ENCODE measurements at places on chromosomes 16 and 17. TPM values are rescaled to one million over a fixed set of nuclear protein-coding genes. Genes with fewer than 3 reads are reported as not detected.
A peak's percentile ranks its signal among the peaks of the same experiment; 100 is the strongest.

GRCh38 chr16:11072420-11073153, 128.2 kb downstream of the CLEC16A start:
- DNase-seq = no peak

DNA sequence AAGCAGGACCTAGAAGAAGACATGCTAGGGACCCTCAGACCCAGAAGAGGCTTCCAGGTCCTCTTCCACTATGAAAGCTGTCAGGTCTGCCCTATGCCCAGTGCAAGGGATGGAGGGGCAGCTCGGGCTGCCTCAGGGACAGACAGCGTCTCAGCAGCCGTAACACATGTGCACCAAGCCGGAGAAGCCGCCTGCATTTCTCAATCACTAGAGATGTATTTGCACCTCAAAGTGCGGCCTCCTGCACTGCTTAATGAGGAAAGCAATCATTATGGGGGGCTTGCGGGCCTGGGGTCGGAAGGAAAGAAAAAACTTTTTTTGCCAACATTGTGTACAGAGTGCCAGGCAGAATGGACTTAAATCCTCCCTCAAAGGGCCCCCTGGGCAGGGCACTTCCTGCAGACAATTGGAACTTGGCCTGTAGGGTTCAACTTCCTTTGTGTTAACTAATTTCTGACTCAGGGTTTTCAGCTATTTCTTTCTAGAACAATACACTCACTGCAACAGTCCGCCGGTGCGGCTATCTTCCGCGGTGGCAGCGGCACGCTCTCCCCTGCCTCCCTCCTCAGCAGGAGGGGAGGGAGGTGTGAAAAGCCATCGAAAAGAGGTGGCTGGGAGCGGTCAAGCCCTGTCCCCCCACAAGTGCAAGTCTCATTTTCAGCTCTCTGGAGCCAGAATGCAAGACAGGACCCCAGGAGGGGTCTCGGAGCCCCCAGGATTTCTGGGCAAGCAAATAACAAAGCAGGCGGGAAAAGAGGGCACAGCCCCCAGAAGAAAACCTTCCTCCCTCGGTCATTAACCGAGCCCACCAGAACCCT, 101.2 kb downstream of the ZNF423 start:
- DNase-seq = no peak

Gene TGFB1I1
- total RNA-seq = 1.3 TPM

- no peak for DNase-seq
Observed at GRCh38 chr17:57356719-57357391, 100.5 kb downstream of the MSI2 start.

GRCh38 chr17:75856062-75856756, 1.1 kb upstream of the WBP2 start:
- DNase-seq = no peak

Gene KRTAP1-5
- total RNA-seq = not detected

Gene GGA3
- 80.9 TPM for total RNA-seq

GRCh38 chr16:82788919-82789318, 162.2 kb downstream of the CDH13 start:
- DNase-seq = no peak

- no peak for DNase-seq
Observed at GRCh38 chr17:36864827-36865430, 72.3 kb upstream of the LHX1 start.

Gene MMP25
- 5.2 TPM for total RNA-seq

GRCh38 chr17:76271669-76272540, 6.8 kb downstream of the UBALD2 start:
- DNase-seq = peak; percentile 90

Gene MYH2
- total RNA-seq = not detected

Gene WDR59
- total RNA-seq = 100 TPM

Gene ABI3
- total RNA-seq = 32.4 TPM

GRCh38 chr16:46911038-46911437, 26.9 kb downstream of the GPT2 start:
- DNase-seq = no peak

GRCh38 chr17:73478334-73478733, 165.9 kb downstream of the SDK2 start:
- DNase-seq = no peak

DNA sequence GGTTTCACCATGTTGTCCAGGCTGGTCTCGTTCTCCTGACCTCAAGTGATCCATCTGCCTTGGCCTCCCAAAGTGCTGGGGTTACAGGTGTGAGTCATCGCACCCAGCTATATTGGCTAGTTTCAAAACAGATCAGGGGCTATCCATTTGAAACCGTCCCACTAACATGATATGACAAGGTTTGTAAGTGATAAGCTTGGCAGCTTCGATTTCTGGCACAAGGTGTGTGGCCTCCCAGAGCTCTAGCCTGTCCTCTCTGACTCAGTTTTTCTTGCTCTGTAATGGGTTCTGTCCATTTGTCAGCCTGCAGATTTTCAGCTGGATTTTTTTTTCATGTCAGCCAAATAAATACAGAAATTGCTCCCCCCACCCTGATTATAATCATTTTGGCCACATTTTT, 31.8 kb upstream of the TENT4B start:
- DNase-seq = peak; percentile 51

Gene ZNF750
- total RNA-seq = not detected

DNA sequence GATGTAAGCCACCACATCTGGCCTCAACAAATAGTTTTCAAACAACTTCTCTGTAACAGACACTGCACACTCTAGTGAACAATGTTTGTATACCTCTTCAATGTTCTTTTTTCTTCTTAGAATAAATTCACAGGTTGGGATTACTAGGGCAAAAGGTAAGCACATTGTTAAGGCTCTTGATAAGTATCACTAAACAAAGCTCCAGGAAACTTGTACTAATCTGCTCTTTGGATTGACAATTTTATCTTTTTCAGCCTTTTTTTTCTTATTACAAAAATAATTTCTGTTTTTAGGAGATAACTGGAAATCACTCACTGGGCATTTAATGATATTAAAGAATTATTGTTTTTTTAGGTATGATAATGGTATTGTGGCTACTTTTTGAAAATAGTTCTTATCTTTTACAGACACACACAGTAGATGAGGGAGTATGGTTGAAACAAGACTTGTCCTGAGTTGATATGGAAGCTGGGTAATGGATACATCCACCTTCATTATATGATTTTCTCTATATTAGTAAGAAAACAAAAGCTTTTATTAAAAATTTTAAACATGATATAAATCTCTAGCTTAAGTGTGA, 7.7 kb upstream of the MPRIP start:
- no peak for DNase-seq

Gene KCNG4
- total RNA-seq = not detected

- no peak for DNase-seq
Observed at GRCh38 chr17:27965224-27965623, 72.1 kb upstream of the LYRM9 start.

Gene RPAIN
- total RNA-seq = 65.0 TPM

Gene CCR7
- total RNA-seq = 371 TPM

Gene CACNG5
- not detected for total RNA-seq

Gene PERCC1
- total RNA-seq = 0.81 TPM

DNA sequence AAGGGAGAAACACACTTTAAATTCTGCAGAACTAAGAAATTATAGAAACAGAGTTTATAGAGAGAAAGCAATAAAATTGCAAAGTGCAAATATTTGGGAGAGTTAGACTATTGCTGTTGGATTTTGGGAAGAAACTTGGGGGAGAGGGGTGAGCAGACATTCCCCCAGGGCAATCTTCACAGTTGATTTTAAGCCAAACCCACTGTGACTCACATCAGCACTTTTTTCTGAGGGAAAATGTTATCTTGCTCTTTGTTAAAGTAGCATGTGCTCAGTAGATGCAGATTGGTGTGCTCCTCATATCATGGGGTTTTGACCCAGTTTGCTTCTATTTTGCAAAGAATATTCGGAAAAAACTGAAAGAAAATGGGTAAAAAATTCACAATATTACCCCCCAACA, 367.6 kb downstream of the CDH11 start:
- DNase-seq = no peak

Gene KCNH6
- not detected for total RNA-seq

DNA sequence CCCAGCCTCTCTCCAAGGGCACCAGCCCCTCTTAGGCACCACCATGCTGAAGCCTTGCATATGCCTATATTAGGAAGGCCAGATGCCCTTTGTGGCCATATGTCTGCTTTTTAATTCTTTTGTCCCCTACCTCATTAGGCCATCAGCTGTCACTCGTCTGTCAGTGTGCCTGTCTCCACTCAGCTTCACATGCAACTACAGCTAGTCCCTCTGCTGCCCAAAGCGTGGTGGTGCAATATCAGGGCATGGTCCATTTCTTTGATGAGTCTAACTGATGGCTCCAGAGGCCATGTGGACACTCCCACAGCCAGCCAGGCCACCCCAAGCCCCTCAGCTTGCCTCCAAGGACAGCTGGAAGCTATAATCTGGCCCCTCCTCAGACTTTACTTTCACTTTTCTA, 36.3 kb downstream of the MYO18A start:
- DNase-seq = peak; percentile 20

Gene HOXB6
- 0.51 TPM for total RNA-seq

DNA sequence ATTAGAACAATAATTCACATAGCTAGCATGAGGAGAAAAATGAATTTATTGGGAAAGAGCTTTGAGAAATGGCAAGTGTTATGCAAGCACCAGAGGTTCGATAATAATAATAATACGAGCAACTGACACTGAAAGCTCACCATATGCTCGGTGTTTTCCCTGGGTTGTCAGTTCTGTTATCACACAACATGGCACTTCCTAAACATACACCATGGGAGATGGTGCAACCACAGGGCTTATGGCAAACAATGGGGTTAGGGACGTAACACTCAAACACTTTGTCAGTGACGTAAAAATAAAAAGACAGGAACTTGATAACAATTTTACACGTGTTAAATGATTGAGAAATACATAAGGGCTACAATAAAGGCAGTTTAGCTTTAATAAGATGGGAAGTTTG, 23.7 kb downstream of the OR1D5 start:
- DNase-seq = no peak

DNA sequence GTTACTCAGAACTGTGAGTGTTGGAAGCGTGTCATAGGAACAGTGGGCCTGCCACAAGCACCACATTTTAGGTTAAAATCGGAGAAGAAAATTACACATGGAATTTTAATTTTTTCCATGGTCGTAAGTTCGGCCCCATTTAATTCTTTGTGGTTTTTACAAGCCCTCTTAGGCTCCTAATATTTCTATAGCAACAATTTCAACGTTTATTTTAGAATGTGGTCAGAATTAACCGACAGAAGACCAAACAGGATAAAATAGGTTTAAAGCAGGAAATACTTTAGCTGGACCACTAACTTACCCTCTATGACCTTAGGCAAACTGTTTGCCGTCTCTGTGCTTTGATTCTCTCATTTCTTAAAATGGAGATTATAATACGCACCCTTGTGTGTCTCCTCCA, 69.9 kb downstream of the FTO start:
- no peak for DNase-seq

Gene ELAC2
- total RNA-seq = 60.7 TPM

- no peak for DNase-seq
Observed at GRCh38 chr16:5321930-5322329, 224.3 kb upstream of the EEF2KMT start.

DNA sequence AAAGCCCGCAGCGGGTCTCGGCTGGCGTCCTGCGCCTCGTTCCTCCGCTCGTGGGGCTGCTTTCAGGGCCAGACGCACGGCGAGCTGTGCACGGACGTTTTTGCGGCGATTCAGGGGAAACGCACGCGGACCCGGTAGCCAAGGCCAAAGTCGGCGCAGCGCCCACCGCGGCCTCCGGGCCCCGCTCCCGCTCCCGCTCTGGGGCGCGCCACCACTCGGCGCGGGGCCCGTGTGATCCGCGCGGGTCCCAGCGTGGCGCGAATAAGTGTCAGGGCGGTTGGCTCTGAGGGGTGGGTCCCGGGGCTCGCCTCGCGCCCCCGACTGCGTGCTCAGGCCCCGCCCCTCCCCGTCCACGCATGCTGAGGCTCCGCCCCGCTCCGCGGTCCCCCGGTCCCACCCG, 694 bp upstream of the TBCD start:
- DNase-seq = no peak

Gene ACACA
- 53.2 TPM for total RNA-seq

Gene CD300E
- not detected for total RNA-seq

GRCh38 chr17:6639586-6640535, 650 bp downstream of the KIAA0753 start:
- DNase-seq = peak; percentile 35

DNA sequence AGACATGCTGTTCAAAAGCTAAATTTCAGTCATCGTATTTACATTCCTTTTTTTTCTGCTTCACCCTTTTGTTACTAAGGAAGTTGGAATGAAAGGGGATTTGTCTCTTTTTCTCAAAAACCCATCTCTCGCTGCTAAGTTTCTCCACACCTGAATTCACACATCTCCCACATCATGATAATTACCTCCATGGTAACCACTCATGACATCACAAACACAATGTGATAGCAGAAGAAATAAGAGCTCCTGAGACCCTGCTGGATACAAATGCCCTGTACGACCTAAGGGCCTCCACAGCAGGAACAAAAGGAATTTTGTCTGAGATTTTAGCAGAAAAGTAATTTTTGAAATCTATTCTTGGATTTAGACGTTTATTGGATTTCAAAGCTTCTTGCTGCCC, 82.6 kb upstream of the GNAO1 start:
- DNase-seq = no peak

DNA sequence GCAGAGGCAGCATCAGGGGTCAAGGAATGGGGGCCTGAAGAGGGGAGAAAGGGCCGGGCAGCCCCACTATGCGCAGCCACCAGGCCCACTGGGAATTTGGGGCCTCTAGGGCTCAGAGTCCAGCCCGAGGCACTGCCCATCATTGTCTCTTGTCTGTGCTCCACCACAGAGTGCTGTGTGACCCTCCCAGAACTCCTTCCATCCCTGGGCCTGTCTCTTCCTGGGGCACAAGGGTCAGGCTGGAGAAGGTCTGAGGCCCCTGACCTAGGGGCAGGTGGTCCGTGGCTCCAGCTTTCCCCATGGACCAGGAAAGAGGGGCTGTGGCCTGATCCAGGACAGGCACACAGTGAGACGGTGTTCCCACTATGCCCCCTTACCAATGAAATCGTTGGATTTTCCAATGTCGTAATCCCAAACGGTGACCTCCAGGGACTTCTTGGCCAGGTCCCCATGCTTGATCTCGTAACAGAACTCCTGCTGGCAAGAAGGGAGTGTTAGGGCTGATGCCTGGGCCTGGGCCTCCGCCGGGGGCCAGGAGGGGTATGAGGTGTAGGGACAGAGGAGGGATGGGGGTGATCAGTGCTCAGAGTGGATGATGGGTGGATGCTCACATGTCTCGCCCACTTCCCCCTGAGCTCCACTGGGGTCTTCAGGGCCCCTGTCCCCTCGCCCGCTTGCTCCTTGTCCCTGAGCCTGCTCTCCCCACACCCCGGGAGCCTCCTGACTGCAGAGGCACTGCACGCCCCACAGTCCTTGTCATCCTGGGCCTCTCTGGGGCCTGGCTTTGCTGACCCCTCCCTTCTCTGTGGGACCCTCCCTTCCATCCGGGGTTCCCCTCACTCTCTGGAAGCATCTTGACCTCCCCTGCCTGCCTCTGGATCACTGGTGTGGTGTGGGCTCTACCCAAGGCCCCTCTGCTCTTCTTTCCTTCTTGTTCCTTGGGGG, 10.7 kb downstream of the SCGB1C2 start:
- DNase-seq = no peak

GRCh38 chr17:57939797-57940196, 15.4 kb downstream of the CUEDC1 start:
- no peak for DNase-seq

Data from activated T-cell treated with anti-CD3 and anti-CD28 coated beads, Interleukin-2, amount 50 U/mL, for 72 hours (primary cell).